ENCODE measurements at places on chromosomes 3 and 15.

- DNase-seq, result peak; percentile 56
These were observed 33.7 kb downstream of the RORA start for GRCh38 chr15:61195116-61196002.

- DNase-seq, result no peak
These were observed 389.0 kb upstream of the THBS1 start for GRCh38 chr15:39191871-39192291.

GRCh38 chr3:37718632-37719031 lies 143.0 kb upstream of the CTDSPL start:
- no peak for DNase-seq

- DNase-seq, result no peak
These were observed 267.3 kb downstream of the SHQ1 start for GRCh38 chr3:72580900-72581299.

GRCh38 chr3:142285083-142285517 lies 59.7 kb upstream of the GK5 start:
- no peak for DNase-seq

GRCh38 chr3:23254282-23254681 lies 51.2 kb downstream of the UBE2E2 start:
- DNase-seq, result peak; percentile 41

- DNase-seq, result no peak
These were observed 23.6 kb upstream of the C3orf62 start for GRCh38 chr3:49300595-49300994.

- DNase-seq, result no peak
These were observed 52.5 kb downstream of the EOMES start for GRCh38 chr3:27669591-27669990.

- DNase-seq, result no peak
These were observed 67.0 kb downstream of the EDEM1 start for GRCh38 chr3:5254281-5255048.
